ENCODE measurements at places on chromosomes 13 and 19.

DNA sequence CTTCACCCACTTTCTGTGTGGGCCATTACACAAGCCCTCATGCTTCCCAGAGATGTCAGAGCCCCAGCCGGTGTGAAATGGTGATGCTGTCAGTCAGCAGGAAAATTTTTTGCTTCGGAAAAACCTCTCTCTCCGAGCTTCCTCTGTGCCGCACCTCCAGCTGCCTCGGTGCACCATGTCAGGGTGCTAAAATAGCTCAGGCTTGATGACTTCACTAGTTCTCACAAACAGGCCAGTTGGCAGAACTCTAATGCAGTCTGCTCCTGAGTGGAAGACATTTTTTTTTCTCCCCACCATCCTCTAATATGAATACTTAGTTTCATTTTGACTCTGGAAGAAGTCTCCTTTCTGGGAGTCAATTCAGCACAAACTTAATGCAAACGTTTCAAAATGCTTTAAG is 71.3 kb downstream of the KLF12 start:
- DNase-seq, result no peak

- no peak for DNase-seq
Observed at GRCh38 chr13:98098516-98098915, 44.4 kb upstream of the FARP1 start.

GRCh38 chr13:103358255-103358932 is 292.2 kb upstream of the SLC10A2 start:
- no peak for DNase-seq

DNA sequence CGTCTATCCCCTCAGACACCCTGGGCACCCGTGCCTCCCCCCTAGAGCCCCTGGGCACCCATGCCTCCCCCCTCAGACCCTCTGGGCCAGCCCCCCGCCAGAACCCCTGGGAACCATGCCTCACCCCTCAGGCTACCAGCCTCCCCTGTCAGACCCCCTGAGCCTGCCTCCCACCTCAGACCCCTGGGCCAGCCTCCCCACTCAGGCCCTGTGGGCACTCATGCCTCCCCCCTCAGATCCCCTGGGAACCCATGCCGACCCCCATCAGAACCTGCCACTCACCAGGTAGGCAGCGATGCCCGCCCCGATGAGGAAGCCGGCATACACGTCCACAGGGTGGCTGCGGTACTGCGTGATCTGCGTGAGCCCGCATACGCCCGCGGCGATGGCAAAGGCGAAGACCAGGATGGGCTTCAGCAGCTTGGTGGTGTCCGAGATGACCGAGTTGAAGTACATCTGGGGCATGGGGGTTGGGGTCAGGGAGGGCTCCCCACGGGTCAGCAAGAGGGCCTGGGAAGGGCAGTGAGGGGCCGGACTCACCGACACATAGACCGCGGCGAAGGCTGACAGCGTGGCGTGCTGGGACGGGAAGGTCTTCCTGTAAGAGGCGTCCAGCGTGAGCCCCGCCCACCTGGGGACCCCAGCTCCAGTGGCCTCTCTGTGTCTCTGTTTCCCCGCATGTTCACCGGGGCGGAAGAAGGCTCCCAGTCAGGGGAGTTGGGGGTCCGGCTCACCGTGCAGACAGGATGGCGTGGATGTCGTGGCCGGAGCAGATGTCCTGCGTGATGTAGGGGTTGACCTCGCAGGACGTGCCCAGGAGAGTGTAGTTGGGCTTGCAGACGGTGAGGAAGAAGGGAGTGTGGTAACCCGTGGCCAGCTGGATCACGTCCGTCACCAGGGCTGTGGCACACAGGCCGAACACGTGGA is 7.3 kb downstream of the PLPPR3 start:
- peak; percentile 29 for DNase-seq

DNA sequence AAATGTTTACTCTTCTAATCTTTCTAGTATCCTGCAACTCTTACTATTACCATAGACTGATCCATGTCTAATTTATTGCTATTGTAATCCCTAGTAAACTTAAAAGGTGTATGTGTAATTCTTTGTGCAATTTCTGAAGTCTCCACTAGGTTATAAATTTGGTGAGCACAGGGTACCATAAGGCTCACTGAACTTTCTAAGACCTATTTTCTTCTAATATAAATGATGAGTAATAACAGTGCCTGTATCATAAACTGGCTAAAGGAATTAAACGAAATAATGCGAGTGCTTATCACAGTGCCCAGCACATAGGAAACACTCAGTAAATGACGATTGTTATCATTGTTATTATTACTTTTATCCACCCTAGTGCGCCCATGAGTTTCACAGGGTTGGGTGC is 119.1 kb downstream of the KLF12 start:
- no peak for DNase-seq

DNA sequence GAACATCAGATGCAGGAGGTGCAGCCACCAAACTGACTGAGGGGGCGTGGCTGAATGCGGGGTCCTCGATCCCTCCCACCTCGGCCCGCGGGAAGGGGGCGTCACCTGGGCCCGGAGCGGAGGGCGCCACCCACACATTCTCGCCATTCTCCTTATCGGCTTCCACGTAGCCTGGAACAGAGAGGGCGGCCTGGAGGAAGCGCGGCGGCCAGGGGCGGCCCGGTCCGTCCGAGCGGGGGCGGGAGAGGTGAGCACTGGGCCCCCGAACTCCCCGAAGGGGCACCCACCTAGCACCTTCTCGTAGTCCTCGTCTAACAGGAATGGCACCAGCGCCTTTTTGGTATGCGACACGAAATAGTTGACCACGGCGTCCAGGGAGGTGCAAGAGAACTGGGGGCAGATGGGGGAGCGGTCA is 11.8 kb downstream of the STAP2 start:
- no peak for DNase-seq

GRCh38 chr13:20336761-20337160 is 104.6 kb upstream of the GJB6 start:
- no peak for DNase-seq

GRCh38 chr19:1774989-1775772 is 21.9 kb downstream of the ONECUT3 start:
- DNase-seq, result no peak

DNA sequence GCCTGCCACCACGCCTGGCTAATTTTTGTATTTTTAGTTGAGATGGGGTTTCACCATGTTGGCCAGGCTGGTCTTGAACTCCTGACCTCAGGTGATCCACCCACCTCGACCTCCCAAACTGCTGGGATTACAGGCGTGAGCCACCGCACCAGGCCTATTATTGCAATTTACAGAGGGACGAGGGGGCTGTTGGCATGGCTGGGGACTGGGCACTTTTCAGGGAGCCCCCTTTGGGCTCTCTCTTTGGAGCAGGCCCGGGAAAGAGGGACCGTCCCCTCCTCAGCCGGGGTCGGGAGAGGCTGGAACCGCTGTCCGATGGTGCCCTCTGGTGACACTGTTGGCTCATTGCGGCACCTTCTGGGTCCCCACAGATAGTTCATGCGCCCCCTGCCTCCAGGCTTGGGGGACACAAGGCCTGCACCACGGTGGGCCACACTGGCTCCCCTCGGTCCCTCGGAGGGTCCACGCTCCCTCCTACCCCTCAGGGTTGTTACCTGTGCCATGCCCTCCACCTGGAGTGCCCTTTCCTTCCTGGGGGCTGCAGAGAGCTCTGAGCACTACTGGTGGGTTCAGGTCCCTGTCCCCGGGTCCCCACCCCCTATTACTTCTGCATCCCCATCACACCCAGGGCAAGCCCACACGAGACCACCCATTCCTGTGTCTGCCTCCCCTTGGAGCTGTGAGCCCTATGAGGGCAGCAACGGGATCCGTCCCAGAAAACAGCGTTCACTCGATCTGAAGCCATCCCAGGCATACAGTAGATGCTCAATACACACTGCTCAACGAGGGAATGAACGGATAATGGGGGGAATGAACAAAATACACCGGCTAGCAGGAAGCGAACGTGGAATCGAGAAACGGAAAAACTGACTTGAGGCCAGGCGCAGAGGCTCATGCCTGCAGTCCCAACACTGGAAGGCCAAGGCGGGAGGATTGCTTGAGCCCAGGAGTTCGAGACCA is 12.5 kb downstream of the FEM1A start:
- no peak for DNase-seq

DNA sequence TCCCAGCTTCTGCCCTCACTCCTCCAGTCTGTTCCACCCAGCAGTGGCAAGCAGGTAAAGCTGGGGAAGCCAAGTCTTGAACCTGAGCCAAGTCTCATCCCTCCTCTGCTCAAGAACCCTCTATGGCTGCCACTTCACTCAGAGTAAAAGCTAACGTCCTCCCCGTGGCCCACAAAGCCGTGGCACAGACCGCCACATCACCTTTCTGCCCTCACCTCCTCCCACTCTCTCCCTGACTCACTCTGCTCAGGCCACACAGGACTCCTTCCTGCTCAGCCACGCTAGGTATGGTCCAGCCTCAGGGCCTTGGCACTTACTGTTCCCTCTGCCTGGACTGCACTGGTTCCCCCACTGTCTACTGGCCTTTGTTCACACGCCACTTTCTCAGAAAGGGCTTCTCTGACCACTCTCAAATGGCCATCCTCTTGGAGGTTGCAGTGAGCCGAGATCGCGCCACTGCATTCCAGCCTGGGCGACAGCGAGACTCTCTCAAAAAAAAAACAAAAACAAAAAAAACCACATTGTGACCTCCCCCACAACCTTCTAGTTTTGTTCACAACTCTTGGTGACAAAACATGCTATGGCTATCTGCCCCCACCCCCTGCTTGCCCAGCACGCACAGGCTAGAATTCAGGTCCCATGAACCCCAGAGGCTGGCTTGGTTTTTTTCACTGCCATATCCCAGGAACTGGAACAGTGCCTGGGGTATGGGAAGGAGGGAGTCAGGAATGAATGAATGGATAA is 15.8 kb downstream of the NDUFB7 start:
- no peak for DNase-seq

DNA sequence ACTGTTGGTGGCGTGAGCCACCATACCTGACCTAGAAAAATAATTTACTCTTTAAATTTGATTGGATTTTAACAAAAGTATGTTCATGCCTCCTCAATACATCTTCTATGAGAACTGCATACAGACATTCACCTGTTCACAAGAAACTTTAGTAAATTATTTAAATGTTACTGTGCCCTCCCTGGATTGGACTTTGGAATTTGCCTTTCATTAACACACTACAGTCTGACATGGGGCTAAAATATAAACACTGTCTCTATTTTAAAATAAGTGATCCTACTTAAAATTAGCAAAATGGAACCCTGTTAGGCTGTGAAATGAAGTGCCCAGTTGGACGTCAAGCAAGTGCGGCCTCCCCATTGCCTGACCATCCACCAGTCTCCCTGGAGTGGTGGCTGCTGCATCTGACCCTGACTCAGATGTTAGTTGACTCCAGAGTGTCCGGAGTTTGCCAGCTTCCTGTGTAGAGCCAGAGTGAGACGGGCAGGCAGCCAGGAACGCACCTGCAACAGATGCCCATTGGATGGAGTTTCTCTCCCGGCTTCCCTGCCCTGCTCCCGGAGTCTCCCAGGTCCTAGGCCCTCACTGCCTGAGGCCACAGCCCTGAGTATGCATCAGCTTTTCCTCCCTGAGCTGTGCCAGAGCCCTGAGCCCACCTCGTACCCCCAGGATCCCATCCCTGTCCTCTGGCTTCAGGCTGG is 45.9 kb upstream of the ATP11A start:
- DNase-seq, result no peak

DNA sequence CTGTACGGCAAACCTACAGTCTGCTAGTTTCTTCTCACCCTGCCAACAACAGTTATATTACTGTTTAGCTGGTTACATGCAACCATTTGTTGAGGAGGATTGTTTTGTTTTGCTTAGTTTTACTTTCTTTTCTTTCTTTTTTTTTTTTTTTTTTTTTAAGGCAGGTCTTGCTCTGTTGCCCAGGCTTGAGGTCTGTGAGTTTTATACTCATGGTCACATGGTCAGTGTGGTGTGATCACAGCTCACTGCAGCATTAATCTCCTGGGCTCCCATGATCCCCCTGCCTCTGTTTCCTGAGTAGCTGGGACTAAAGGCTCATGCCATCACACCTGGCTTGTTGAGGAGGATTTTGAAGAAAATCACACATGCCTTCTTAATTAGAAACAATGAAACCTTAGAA is 505.6 kb downstream of the GPC5 start:
- no peak for DNase-seq

GRCh38 chr13:34546344-34547250 is 395.5 kb upstream of the NBEA start:
- no peak for DNase-seq

DNA sequence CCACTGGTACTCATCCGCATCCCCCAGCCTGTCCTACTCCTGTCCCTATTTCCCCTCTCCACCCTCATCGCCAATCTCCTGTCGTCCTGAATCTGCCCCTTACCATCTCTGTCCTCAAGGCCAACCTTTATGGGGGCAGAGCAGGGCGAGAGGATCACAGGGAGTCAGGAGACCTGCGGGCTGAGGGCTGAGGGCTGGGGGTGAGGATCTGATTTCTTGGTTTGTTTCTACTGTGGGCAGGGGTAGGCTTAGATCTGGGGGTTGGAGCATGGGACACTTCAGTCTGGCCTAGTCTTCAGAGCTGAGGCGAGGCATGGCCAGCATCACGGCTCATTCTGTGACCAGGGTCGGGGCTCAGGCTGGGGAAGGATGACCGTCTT is 16.5 kb upstream of the ERCC1 start:
- DNase-seq, result no peak

GRCh38 chr19:56978023-56978565 is 137.6 kb upstream of the PEG3 start:
- DNase-seq, result no peak

DNA sequence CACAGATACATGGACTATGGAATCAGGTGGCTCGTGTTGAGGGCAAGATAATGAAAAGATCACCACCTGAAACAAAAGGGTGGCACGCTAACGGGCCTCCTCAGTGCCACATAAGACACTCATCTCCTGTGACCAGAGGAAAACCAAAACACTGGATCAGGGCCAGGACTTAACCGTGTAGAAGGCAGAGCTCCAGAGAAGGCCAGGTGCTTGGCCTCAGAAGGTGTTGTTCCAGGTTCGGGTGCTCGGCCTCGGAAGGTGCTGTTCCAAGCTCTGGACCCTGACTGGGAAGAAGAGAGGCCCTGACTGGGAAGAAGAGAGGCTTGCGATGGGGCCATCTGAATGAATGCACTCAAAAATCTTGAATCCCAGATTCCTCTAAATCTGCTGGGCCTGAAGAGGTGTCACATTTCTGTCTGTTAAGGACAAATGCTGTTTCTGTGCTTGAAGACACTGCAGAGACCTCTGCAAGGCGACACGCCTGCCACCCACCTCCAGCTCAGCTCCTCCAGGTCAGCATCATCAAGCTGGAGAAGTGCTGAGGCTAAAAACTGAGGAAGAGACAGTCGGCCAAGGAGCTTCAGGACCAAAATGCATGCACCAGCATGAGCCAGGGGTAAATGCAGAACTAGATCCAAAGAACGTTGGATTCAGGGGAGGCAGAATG is 2.7 kb upstream of the RASA3 start:
- DNase-seq, result no peak

DNA sequence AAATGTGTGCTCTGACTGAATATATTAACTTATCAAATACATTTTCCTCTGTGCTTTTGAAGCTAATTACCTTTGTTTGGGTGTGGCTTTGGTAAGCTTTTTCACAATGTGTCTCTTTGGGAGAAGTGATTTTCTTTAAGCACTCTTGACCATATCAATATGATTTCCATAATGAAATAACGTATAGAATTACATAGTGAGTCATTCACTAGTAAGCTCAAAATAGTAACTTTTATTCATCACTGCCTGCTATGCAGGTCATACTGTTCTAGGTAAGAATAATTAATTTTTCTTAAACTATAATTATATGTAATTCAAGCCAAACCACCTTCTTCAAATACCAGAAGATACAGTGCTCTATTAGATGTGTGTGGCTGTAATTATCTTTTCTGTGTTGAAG is 480.7 kb downstream of the MYO16 start:
- no peak for DNase-seq

- no peak for DNase-seq
Observed at GRCh38 chr13:79194272-79194671, 211.8 kb downstream of the RBM26 start.

- DNase-seq, result no peak
Observed at GRCh38 chr13:51738226-51738905, 65.6 kb downstream of the DHRS12 start.
